ENCODE measurements at places on chromosomes 12 and 14. TPM values are rescaled to one million over a fixed set of nuclear protein-coding genes. Genes with fewer than 3 reads are reported as not detected.

DNA sequence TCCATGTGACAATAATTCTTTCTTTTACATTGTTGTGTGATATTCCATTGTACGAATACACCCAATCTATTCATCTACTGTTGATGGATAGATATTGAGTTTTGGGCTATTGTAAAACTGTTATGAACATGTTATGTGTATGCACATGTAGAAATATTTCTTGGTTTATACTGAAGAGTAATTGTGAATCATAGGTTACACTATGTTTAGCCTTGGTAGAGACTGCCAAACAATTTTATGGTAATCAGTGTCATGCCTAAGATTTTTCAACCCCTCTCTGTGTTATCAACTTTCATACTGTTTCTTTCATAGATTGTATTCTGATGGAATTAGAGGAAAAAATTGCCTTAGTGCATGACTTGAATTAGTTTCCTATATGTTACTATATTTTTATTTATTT is 39.5 kb downstream of the FRMD6 start:
- DNase-seq = no peak
- H3K27ac ChIP-seq = no peak overlapping the region
- no peak overlapping the region for H3K4me3 ChIP-seq

DNA sequence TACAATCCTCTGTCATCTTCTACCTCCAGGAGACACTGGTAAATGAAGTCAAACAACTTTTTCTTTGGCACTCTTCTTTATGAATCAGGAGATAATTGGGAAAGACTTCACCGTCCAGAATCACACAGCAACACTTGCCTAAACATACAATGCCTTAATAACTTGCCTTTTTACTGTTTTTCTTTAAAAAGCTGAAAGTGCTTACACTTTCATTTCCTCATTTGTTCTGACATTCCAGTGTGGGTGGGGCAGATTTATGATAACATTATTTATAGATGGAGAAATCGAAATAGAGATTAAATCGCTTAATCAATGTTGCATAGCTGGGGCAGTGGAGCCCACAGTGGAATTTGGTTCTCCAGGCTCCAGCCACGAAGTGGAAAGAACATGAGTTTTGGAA is 2.8 kb upstream of the FRS2 start:
- no peaks in the 10 kb centered on the region for H3K4me1 ChIP-seq
- DNase-seq = no peak
- no peak overlapping the region for H3K4me3 ChIP-seq

DNA sequence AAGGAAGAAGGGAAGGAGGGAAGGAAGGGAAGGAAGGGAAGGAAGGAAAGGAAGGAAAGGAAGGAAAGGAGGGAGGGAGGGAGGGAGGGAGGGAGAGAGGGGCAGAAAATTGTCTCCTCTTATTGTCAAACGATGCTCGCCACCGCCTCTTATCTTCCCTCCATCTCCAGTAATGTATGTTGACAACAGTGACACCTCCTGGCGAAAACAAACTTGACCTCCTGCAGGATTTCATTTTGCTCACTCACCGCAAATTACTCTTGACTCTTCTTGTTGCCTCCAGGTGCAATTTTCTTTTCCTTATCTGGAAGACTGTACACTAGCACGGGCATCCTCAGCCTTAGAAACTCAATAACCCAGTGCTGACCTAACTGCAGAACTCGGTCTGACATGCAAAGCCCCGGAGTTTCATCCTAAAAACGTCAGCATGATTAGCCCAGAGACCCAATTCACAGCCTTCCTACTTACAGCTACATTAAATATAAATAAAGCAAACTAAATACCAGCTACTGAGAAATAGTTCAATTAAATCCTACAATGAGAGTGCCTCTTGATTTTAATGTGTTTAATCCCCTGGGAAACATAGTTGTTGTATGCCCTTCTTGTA is 512.4 kb upstream of the TMPO start:
- H3K4me3 ChIP-seq = no peak overlapping the region
- peak; percentile 52 for DNase-seq
- no peak overlapping the region for H3K27ac ChIP-seq
- H3K4me1 ChIP-seq = no peaks in the 10 kb centered on the region

GRCh38 chr12:57085999-57086492 is 2.9 kb upstream of the NAB2 start:
- no peaks in the 10 kb centered on the region for H3K27me3 ChIP-seq
- H3K4me1 ChIP-seq = peaks cover 30% of the 10 kb centered on the region
- peak; percentile 93 for DNase-seq

The GPRC5D gene
- total RNA-seq = not detected

- H3K27ac ChIP-seq = peak overlapping the region; percentile 47
- peaks cover 8% of the 10 kb centered on the region for H3K4me1 ChIP-seq
- H3K4me3 ChIP-seq = no peak overlapping the region
- no peak for DNase-seq
- H3K27me3 ChIP-seq = no peaks in the 10 kb centered on the region
Measured at GRCh38 chr14:102645746-102646440, 53.4 kb downstream of the RCOR1 start.

DNA sequence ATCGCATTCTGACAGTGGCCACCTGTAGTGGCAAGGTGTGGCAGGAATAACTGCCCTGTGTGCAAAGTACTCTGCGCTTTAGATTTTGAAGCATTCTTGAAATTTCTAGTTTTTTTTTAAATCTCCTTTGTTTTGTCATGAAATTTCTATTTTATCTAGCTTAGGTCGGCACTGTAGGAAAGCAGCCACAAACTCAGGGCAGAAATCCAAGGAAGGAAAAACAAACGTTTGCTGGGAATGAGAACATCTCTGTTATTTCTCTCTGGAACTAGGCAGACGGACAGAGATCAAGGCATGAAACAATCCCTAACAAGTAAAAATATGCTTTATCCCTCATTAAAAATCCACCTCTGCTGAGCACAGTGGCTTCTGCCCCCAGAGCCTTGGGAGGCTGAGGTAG is 1.3 kb upstream of the NR2C1 start:
- DNase-seq = peak; percentile 42
- H3K4me1 ChIP-seq = peaks cover 4% of the 10 kb centered on the region
- H3K27me3 ChIP-seq = no peaks in the 10 kb centered on the region
- H3K4me3 ChIP-seq = no peak overlapping the region
- H3K27ac ChIP-seq = no peak overlapping the region
- no peaks in the 10 kb centered on the region for H3K36me3 ChIP-seq

- DNase-seq = no peak
- H3K36me3 ChIP-seq = no peaks in the 10 kb centered on the region
- H3K4me3 ChIP-seq = no peak overlapping the region
- peaks cover 4% of the 10 kb centered on the region for H3K27me3 ChIP-seq
- H3K27ac ChIP-seq = no peak overlapping the region
Measured at GRCh38 chr12:48022676-48023385, 18.6 kb upstream of the COL2A1 start.

GRCh38 chr12:56721216-56721615 is 3.9 kb downstream of the NACA start:
- no peak for DNase-seq
- peaks cover 45% of the 10 kb centered on the region for H3K36me3 ChIP-seq
- no peaks in the 10 kb centered on the region for H3K27me3 ChIP-seq
- no peak overlapping the region for H3K4me3 ChIP-seq

The CCDC196 gene
- not detected for total RNA-seq

The CD4 gene
- 3.1 TPM for total RNA-seq

GRCh38 chr14:61609191-61609843 is 86.0 kb upstream of the HIF1A start:
- DNase-seq = peak; percentile 36
- no peak overlapping the region for H3K4me3 ChIP-seq
- H3K4me1 ChIP-seq = peaks cover 30% of the 10 kb centered on the region
- H3K36me3 ChIP-seq = no peaks in the 10 kb centered on the region
- no peaks in the 10 kb centered on the region for H3K27me3 ChIP-seq
- H3K27ac ChIP-seq = peak overlapping the region; percentile 43

The GPX2 gene
- total RNA-seq = not detected

The KCNH3 gene
- 1.1 TPM for total RNA-seq

- H3K27ac ChIP-seq = no peak overlapping the region
- DNase-seq = peak; percentile 70
- no peaks in the 10 kb centered on the region for H3K36me3 ChIP-seq
- no peaks in the 10 kb centered on the region for H3K27me3 ChIP-seq
- no peak overlapping the region for H3K4me3 ChIP-seq
Measured at GRCh38 chr14:73438993-73439392, 19.4 kb downstream of the NUMB start.

DNA sequence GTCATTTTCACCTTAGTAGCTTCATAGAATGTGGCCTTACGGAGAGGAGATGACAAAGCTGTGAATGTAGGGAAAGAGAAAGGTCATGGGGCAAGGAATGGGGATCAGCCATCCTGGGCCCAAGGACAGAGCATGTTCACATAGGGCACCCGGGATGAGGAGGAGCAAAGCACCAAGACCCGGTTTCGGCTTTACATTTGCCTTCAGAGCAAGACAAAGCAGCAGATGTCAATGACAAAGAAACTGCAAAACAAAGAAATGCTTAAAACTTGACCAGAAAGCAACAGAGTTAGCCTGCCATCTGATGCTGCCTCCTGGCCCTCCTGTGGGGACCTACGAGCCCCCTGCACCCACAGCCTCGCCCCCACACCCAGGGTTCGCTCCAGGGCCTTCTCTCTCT is 249.2 kb downstream of the SLC41A2 start:
- H3K27me3 ChIP-seq = no peaks in the 10 kb centered on the region
- H3K27ac ChIP-seq = no peak overlapping the region
- H3K36me3 ChIP-seq = no peaks in the 10 kb centered on the region
- peaks cover 26% of the 10 kb centered on the region for H3K4me1 ChIP-seq
- H3K4me3 ChIP-seq = no peak overlapping the region

GRCh38 chr14:100988956-100989355 is 85.4 kb upstream of the RTL1 start:
- no peaks in the 10 kb centered on the region for H3K27me3 ChIP-seq
- no peak for DNase-seq
- H3K36me3 ChIP-seq = peaks cover 19% of the 10 kb centered on the region
- H3K4me3 ChIP-seq = no peak overlapping the region

The KITLG gene
- 17.9 TPM for total RNA-seq

The RNASE3 gene
- total RNA-seq = not detected

DNA sequence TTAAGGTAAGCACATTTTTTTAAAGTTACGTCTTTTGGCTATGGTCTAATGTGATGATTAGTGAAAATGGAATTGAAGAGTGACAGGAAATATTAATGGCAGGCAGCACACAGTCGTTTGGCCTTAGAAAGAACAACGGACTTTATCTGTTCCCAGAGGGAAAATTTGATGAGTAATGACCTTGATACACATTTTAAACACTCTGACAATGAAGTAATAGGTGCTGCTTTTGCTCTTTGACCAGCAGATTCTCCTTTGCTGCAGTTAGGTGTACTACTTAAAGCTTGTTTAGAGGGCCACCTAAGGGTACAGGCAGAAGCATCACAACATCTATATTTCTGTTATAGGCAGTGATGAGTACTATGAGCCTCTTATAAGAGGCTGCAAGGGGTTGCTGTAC is 27.1 kb upstream of the RNU6-8 start:
- no peaks in the 10 kb centered on the region for H3K27me3 ChIP-seq
- H3K4me3 ChIP-seq = no peak overlapping the region
- H3K36me3 ChIP-seq = no peaks in the 10 kb centered on the region
- no peak overlapping the region for H3K27ac ChIP-seq

The FBXO21 gene
- total RNA-seq = 27.7 TPM

The GALNT6 gene
- total RNA-seq = 0.35 TPM

GRCh38 chr14:58733451-58734208 is 95.9 kb downstream of the DACT1 start:
- H3K4me1 ChIP-seq = peaks cover 2% of the 10 kb centered on the region
- H3K27me3 ChIP-seq = no peaks in the 10 kb centered on the region
- no peak for DNase-seq
- no peak overlapping the region for H3K27ac ChIP-seq
- no peak overlapping the region for H3K4me3 ChIP-seq
- no peaks in the 10 kb centered on the region for H3K36me3 ChIP-seq

DNA sequence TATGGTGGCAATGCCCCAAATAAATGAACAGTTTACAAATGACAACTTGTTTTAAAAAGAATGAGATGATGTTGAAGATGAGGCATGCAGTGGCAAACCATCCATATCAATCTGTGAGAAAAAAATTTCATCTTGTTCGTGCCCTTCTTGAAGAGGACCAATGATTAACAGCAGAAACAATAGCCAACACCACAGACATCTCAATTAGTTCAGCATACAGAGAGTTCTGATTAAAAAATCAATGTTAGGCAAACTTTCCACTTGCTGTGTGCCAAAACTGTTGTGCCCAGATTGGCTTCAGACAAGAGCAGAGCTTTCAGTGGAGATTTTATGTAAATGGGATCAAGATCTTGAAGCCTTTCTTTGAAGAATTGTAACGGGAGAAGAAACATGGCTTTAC is 329.9 kb downstream of the BMP4 start:
- H3K27ac ChIP-seq = no peak overlapping the region
- peaks cover 2% of the 10 kb centered on the region for H3K27me3 ChIP-seq
- H3K4me3 ChIP-seq = no peak overlapping the region
- DNase-seq = no peak
- H3K36me3 ChIP-seq = no peaks in the 10 kb centered on the region

The WASHC3 gene
- 41.9 TPM for total RNA-seq

DNA sequence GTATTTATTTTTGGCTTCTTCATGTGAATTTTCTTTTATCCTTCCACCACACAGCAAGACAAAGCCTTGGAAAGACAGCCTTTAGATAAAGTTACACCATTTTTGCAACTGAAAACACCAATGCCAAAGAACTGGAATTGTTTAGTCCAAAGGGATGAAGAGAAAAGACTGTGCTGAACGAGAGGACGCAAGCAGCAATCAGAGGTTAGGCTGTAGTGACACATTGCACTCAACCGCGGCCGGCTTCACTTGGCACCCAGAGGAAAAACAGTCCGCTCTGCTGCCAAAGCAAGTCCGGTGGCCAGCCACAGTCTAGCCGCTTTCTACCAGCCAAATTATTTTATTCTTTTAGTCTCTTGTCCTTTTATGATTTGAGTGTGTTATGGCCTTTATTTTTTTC is 49.1 kb upstream of the KCNJ8 start:
- H3K4me1 ChIP-seq = peaks cover 2% of the 10 kb centered on the region
- H3K4me3 ChIP-seq = no peak overlapping the region
- no peaks in the 10 kb centered on the region for H3K36me3 ChIP-seq
- peak; percentile 22 for DNase-seq

All from muscle of leg (tissue), 16 donors.